ENCODE measurements at places on chromosomes 1 and 21.

GRCh38 chr1:1399872-1400575 is 889 bp upstream of the CCNL2 start:
- DNase-seq = no peak

- no peak for DNase-seq
Observed at GRCh38 chr1:45010855-45011811, at the start of gene HECTD3. HECTD3 (minus strand) TSS chr1:45011324; CDS start chr1:45011257, 67 bp downstream.

DNA sequence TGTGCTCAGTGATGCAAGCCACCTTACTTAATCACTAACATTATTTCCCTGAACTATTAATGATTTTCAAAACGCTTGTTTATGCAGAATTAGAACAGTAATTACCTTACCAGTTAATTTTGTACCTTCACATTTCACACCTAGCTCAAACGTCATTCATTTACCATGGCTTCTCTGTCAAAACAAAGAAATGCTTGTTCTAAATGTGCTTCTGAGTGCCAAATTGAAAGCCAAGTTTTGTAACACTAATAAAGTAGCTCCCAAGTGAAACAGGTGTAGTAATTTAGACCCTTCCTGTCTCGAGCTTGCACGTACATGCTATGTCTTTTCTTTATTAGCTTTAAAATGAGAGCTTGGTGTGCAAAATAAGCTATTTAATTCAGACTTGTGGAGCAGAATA is 533.7 kb upstream of the PKN2 start:
- DNase-seq = no peak

- DNase-seq = no peak
Observed at GRCh38 chr1:66088787-66089186, 296.1 kb downstream of the PDE4B start.

DNA sequence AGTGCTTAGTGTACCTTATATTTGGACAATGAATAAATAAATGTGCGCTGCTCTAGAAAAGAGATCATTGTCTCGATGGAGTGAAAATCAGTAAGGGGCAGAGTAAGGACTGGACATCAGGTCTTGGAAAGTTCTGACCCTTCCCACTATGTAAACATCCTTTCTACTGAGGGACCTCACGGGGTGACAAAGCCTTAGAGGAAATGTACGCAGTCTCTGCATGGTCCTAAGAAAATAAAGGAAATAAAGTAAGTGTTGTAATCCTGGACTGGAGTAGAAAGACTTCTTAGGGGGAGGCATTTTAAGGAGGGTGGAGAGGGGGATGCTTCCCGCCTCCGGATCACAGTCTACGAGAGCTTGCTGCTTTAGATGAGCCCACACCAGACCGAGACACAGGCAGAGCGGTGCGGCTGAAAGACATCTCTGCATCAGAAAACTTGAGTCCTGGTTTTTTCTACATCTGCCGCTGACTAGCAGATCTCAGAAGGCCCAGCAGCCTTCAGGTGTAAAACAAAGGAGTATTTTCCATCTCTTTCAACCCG is 22.3 kb upstream of the GPR137B start:
- DNase-seq = no peak

- no peak for DNase-seq
Observed at GRCh38 chr21:15645830-15646229, 84.0 kb upstream of the USP25 start.

- DNase-seq = no peak
Observed at GRCh38 chr1:99745061-99745460, 21.4 kb downstream of the FRRS1 start.

DNA sequence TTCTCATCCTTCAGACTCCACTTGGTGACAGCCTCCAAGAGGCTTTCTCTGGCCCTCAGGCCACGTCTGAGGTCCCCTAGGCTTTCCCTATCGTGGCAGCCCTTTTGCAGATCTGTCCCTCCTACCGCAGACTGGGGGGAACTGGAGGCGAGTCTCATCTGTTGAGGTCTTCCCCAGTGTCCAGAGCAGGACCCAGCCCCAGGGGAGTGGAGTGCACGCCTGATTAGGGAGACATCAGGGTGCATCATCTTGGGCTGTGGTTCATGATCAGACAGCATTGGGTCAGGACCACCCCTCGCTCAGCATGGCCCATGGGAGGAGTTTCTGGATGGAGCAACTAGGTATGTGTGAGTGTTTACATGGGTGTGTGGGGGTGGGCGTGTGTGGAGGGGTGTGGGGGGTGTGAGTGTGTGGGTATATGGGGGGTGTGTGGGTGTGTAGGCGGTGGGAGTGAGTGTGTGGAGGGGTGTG is 8.5 kb upstream of the MATN1 start:
- DNase-seq = no peak

DNA sequence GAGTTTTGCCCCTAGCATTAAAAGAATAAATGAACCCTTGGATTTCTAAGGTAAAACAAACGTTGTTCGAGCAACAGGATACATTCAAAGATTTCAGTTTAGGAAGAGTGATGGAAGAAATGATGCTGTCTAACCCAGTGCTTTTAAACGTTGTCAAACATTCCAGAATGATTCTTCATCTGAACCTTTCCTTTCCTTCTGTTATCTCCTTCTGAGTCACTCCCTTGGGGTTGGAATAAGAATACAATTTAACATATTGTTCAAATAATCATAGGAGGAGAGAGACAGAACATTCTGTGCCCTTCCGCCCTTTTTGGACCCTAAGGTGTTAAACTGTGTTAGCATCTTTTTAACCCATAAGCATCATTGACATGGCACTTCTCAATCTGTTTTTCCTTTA is 61.1 kb upstream of the RCOR3 start:
- DNase-seq = no peak

- DNase-seq = no peak
Observed at GRCh38 chr1:205632669-205633169, 908 bp upstream of the ELK4 start.

DNA sequence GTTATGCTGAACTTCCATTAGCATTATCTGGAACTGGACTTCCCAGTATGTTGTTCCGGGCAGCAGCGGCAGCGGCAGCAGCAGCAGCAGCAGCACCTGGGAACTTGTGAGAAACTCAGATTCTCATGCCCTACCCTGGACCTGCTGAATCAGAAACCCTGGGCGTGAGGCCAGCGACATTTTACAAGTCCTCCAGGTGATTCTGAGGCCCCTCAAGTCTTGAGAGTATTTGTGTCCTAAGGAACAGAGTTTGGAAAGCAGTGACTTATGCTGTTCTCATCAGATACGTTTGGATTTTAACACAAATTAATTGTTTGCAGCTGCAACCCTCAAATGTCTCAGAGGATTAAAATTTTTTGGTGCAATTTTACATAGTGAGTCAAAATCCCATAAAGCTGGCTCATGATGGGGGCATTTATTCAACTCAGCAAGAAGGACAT is 157.2 kb upstream of the KAZN start:
- DNase-seq = no peak

DNA sequence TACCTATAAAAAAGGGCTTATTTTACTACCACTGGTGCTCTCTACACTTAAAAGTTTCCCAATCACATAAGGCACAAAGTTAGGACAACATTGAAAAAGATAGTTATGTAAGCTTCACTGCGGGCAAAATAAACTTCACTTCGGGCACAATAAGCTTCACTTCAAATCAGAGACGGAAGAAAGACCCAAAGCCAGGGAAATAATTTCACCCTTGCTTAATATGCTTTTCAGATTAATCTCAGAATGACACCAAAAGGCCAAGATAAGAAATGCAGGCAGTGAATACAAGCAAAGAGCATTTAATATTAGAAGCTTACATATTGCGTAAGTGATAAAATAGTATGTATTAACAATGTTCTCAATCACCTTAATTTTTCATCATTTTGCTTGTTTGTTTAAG is 444.2 kb downstream of the SETD4 start:
- DNase-seq = no peak

GRCh38 chr1:210233495-210234328 is 1.1 kb downstream of the SERTAD4 start:
- DNase-seq = no peak

GRCh38 chr1:30377230-30378002 is 346.0 kb downstream of the MATN1 start:
- DNase-seq = no peak

- no peak for DNase-seq
Observed at GRCh38 chr1:46532498-46533178, 18.8 kb downstream of the KNCN start.

DNA sequence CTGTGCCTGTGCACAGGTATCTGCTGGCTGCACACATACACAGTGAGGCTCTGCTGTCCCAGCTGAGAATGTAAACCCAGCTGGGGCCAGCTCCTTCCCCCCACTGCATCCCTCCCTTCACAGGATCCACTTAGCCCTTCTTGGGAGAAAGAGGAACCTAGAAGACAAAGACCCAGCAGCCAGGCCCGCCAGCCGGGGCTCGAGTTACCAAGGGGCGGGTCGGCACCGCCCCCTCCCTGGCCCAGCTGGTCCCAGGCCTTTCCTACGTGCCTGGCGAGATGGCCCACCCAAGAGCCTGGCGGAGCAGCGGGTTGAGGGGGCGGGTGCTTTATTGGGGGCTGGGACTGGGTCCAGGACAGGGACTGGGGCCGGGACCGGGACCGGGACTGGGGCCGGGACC is 2.1 kb downstream of the SH3BGRL3 start:
- DNase-seq = no peak

- DNase-seq = no peak
Observed at GRCh38 chr1:57741521-57741920, 317.7 kb upstream of the DAB1 start.

GRCh38 chr1:226657895-226658545 is 81.1 kb downstream of the ITPKB start:
- DNase-seq = no peak

DNA sequence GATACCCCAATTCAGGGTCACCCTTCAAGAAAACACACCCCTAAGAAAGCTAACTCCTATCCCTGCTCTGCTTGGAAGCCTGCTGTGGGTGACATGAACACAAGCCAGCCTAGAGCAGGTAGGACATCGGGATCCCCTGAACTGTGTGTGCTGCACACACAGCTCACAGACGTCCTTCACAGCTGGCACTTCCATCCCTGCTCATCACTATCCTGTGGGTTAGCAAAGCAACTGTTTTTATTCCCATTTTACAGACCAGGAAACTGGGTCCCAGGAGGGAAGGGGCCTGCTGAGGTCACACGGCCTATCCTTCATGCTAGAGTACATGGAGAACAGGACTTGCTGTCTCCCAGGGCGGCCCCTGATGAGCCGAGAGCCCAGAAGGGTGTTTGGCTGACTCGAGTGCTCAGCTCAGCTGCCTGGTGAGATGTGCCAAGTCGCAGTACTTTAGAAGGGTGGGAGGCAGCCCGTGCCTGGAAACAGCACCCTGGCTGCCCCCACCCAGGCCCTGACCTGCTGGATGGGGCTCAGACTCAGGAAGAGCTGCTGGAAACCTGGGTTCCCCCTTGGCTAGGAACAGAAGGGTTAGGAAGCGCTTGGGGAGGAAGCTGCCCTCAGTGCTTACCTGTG is 28.3 kb upstream of the BTG2 start:
- no peak for DNase-seq
